ENCODE measurements at places on chromosomes 4 and X. TPM values are rescaled to one million over a fixed set of nuclear protein-coding genes. Genes with fewer than 3 reads are reported as not detected.

- H3K27me3 ChIP-seq: no peaks in the 10 kb centered on the region
- H3K4me3 ChIP-seq: no peak overlapping the region
- no peak overlapping the region for H3K27ac ChIP-seq
- peaks cover 10% of the 10 kb centered on the region for H3K4me1 ChIP-seq
- no peak for DNase-seq
Observed at GRCh38 chr4:2399631-2400190, 18.7 kb downstream of the ZFYVE28 start.

DNA sequence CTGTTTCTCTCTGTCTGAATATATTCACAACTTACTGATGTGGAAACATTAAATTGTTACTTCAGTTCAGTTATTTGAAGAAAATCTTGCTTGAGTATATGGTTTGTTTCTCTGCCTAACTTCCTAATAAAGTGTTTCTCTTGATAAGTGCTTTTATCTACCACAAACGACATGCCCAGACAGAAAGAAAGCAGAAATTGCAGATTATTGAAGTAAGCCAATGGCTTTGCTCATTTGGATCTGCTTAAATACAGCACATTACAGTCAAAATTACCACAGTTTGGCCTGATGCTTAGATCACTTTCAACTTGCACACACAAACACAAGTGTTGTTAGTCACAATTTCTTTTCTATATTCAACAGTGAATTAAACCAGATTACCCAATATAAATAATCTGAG lies 68.0 kb downstream of the ATOH1 start:
- no peak overlapping the region for H3K27ac ChIP-seq
- H3K4me3 ChIP-seq: no peak overlapping the region
- H3K4me1 ChIP-seq: no peaks in the 10 kb centered on the region
- no peak for DNase-seq
- no peaks in the 10 kb centered on the region for H3K27me3 ChIP-seq

DNA sequence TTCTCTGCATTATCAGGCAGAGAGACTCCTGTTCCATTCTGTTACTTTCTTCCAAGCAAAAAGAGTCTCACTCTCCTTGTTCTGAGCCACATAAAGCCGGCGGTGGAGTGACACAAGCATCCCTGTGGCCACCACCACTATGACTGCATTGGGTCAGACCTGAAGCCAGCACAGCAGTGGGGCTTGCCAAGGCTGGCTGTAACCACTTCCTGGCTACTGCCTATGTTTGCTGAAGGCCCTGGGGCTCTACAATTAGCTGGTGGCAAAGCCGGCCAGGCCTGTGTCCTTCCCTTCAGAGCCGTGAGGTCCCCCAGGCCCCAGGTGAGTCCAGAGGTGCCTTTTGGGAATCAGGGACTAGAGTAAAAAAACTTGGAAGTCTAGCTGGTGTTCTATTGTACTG lies 31.8 kb downstream of the PLAC8 start:
- DNase-seq: no peak
- H3K27ac ChIP-seq: no peak overlapping the region
- H3K4me1 ChIP-seq: no peaks in the 10 kb centered on the region

- no peaks in the 10 kb centered on the region for H3K36me3 ChIP-seq
- H3K27ac ChIP-seq: no peak overlapping the region
- no peak overlapping the region for H3K4me3 ChIP-seq
- H3K27me3 ChIP-seq: no peaks in the 10 kb centered on the region
- DNase-seq: no peak
- no peaks in the 10 kb centered on the region for H3K4me1 ChIP-seq
Observed at GRCh38 chr4:105108971-105109370, 37.7 kb upstream of the TET2 start.

DNA sequence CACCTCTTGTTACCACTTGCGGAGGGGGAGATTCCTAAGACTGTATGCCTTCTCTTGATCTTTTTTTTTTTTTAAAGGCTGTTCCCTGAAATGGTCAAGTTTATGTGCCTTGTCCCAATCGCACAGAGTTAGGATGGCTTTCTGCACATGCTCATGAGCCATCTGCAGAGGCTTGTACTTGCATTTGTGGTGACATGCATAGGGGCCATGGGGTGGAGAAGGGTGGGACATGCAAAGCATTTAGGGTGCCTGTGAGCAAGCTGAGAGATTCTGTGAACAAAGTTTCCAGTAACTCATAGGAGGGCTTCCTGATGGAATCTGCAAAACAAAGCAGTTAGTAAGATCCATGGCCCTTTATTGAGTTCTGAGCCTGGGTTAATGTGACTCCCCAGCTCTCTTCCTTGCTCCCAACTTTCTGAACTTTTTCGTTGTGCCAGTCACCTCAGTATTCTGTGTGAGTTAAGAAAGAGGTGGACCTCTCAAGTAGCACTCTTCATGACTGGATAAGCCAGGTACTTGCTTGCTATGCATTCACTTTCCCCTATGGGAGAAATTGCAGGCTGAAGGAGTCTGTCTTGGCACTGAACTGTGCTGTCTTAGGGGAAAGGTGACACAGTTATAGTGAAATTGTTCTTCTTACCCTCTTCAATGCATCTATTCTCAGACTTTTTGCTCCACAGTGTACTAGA lies 37.9 kb upstream of the DHX15 start:
- no peaks in the 10 kb centered on the region for H3K4me1 ChIP-seq
- DNase-seq: no peak
- H3K27me3 ChIP-seq: no peaks in the 10 kb centered on the region
- H3K27ac ChIP-seq: no peak overlapping the region
- H3K36me3 ChIP-seq: no peaks in the 10 kb centered on the region

- DNase-seq: no peak
- no peaks in the 10 kb centered on the region for H3K4me1 ChIP-seq
- H3K27ac ChIP-seq: no peak overlapping the region
- no peaks in the 10 kb centered on the region for H3K27me3 ChIP-seq
- H3K4me3 ChIP-seq: no peak overlapping the region
Observed at GRCh38 chrX:68929332-68930150, 100.7 kb downstream of the EFNB1 start.

GRCh38 chr4:58602731-58603359 lies 1492.7 kb upstream of the IGFBP7 start:
- no peaks in the 10 kb centered on the region for H3K36me3 ChIP-seq
- H3K27ac ChIP-seq: no peak overlapping the region
- no peak for DNase-seq
- H3K4me1 ChIP-seq: no peaks in the 10 kb centered on the region

DNA sequence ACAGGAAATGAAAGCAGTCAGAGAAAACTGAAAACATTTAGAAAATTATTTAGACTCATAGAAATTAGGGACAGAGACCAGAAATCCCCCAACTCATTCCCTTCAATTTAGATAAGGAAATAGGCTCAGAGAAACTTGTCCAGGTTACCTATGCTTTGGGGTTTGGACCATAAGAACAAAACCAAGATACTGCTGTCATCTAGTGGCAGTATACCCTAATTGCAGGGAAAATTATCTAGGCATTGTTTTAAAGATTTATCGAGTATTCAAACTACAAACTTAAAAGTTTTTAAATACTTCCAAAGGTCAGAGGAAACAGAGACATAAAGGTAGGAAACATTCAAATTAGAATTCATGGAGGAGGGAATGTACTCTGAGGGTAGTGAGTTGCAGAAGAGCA lies 67.0 kb upstream of the KLHL13 start:
- DNase-seq: no peak
- H3K27me3 ChIP-seq: no peaks in the 10 kb centered on the region
- H3K4me1 ChIP-seq: no peaks in the 10 kb centered on the region
- no peak overlapping the region for H3K4me3 ChIP-seq
- no peak overlapping the region for H3K27ac ChIP-seq

- no peak overlapping the region for H3K4me3 ChIP-seq
- H3K36me3 ChIP-seq: no peaks in the 10 kb centered on the region
- H3K4me1 ChIP-seq: no peaks in the 10 kb centered on the region
- no peak for DNase-seq
Observed at GRCh38 chrX:94752434-94753169, 1078.6 kb downstream of the FAM133A start.

GRCh38 chrX:72060196-72060920 lies 71.4 kb downstream of the RTL5 start:
- H3K4me1 ChIP-seq: no peaks in the 10 kb centered on the region
- no peak overlapping the region for H3K27ac ChIP-seq
- DNase-seq: no peak
- no peaks in the 10 kb centered on the region for H3K36me3 ChIP-seq
- no peak overlapping the region for H3K4me3 ChIP-seq

DNA sequence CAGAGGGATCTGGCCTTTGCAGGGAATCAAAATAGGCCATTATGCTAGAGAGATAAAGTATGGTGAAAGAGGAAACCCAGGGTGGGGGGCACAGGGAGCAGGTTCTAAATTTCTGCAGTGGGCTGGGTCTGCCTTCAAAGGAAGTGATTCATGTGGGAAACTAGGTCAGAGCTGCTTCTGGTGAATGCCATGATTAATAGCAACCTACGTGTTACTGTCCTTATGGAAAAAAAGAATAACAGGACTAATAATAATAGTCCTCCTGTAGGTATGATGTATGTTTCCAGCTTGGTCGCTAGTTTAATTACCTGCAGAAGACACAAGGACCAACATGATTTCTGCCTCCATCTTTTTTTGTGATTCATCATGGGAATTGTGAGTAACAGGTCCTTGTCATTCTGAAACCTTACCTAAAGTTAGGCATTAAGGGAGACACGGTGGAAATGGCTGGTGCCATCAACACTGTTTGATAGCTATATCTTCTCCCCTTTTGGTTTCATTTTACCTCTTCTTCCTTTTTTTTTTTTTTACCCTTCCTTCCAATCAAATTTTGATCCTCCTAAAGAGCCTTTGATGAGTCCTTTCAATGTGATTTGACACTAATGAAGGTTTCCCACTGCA lies 180.4 kb downstream of the CPEB2 start:
- no peak for DNase-seq
- H3K27ac ChIP-seq: no peak overlapping the region
- no peaks in the 10 kb centered on the region for H3K27me3 ChIP-seq
- no peaks in the 10 kb centered on the region for H3K4me1 ChIP-seq
- H3K36me3 ChIP-seq: no peaks in the 10 kb centered on the region
- no peak overlapping the region for H3K4me3 ChIP-seq

GRCh38 chrX:120549483-120550452 lies 11.0 kb downstream of the CUL4B start:
- H3K27ac ChIP-seq: no peak overlapping the region
- H3K27me3 ChIP-seq: no peaks in the 10 kb centered on the region
- H3K36me3 ChIP-seq: no peaks in the 10 kb centered on the region
- no peaks in the 10 kb centered on the region for H3K4me1 ChIP-seq
- H3K4me3 ChIP-seq: no peak overlapping the region

DNA sequence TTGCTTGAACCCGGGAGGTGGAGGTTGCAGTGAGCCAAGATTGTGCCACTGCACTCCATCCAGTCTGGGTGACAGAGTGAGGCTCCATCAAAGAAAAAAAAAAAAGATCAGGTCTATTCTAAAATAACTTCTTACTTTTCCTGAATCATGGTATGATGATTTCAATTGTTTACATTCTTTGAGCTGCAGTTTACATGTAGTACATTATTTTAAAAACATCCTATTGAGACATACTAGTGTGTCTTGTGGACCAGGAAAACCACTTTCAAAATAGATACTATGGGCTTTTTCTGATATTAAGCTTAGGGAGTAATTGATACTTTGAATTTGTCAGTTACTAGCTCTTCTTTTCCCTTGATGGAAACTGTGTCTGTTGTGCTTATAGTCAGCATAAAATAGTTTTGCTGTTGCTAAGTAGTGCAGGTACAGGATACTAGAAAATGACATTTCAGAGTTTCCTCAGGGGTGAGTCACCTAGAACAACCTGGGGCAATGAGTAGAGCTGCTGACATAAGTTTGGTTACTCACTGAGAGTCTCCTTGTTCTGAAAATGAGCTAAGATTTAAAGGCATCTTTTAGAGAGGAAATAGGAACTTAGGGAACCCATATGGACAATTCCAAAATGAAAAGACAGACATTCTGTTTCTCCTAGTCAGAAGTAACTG lies 53.2 kb upstream of the C4orf54 start:
- no peak overlapping the region for H3K27ac ChIP-seq
- H3K4me1 ChIP-seq: no peaks in the 10 kb centered on the region
- no peak for DNase-seq
- H3K36me3 ChIP-seq: no peaks in the 10 kb centered on the region
- no peaks in the 10 kb centered on the region for H3K27me3 ChIP-seq

DNA sequence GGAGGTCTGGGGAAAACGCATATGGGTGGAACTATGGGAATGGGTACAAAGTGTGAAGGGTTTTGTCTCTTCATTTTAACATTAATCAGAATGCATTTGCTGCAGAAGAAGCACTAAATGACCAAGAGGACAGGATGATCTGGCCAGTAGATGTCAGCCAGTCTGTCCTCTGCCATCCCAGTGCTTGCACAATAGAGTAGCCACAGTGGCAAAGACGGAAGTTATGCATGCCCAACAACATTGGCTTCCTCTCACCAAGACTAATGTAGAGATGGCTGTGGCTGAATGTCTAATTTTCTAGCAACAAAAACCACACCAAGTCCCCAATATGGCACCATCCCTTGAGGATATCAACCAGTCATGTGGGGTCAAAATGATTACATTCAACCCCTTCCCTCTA lies 45.0 kb upstream of the ARHGEF6 start:
- no peaks in the 10 kb centered on the region for H3K36me3 ChIP-seq
- H3K27ac ChIP-seq: no peak overlapping the region
- H3K4me3 ChIP-seq: no peak overlapping the region
- DNase-seq: no peak
- H3K4me1 ChIP-seq: no peaks in the 10 kb centered on the region
- no peaks in the 10 kb centered on the region for H3K27me3 ChIP-seq

Gene CT45A3
- total RNA-seq: not detected

Gene SASH3
- total RNA-seq: 4.5 TPM

Gene CXorf49
- total RNA-seq: not detected

Gene ALB
- 3.2 TPM for total RNA-seq

Gene MAB21L2
- total RNA-seq: 27.5 TPM

Gene IL1RAPL2
- total RNA-seq: not detected

Gene STPG2
- not detected for total RNA-seq

Gene AMBN
- not detected for total RNA-seq

Data from colonic mucosa (tissue), 4 donors.